Gastroesophageal sphincter (tissue), 4 donors: ENCODE measurements at places on chromosomes 7 and 10. TPM values are rescaled to one million over a fixed set of nuclear protein-coding genes. Genes with fewer than 3 reads are reported as not detected.

The PNLIP gene
- not detected for total RNA-seq

The CCDC71L gene
- total RNA-seq, result 24.0 TPM

The TBX20 gene
- not detected for total RNA-seq

The C10orf143 gene
- 4.7 TPM for total RNA-seq

DNA sequence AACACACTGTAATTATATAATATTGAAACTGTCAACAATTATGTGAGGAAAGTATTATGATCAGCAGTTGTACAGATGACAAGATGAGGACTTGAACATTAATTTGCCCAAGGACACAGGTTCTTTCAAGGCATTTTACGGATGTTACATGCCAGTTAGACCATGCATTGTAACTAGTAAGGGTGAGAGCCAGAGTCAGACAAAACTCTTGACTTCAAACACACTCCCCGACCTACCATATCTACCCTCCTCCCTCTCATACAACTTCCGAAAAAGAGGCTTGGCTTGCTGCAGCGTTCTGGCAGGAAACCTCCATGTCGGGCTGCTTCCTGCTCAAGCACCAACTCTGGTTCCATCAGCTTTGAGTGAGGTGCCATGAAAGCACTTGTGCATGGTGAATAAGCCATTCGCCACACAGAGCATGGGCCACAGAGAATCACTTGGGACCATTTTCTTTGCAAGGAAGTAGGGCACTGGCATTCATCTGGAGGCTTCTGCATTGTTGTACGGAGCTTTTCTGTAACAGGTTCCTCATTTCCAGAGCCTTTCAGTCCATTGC is 53.2 kb downstream of the FOXI2 start:
- no peak for ATAC-seq

GRCh38 chr10:76469675-76470074 is 1038.3 kb downstream of the LRMDA start:
- no peak for ATAC-seq

DNA sequence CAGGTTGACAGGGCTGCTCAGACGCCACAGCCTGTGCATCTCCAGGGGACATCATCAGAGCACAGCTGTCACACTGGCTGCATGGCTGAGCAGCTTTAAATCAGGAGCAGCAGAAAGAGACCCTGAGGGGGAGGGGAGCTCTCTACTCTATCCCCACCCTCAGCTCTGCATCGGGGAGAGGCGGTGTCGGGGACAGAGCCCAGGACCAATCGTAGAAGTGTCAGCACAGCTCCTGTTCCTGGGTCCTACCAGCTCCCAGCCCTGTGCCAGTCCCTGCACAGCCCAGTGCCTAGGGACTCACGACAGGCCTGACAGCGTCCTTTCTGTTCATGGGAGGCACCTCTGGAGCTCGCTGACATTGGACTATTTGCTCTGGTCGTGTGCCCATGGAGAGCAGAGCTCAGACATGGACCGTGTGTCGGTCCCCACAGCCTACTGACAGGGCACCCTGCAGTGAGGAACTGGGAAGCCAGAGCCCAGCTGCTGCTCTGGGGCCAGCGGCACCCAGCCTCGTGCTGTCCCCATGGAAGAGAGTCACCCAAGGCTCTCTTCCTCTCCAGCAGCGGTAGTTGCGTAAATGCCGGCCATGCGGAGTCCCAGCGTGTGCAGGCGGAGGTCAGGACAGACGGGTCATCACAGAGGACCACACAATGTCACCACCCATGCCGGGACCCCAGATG is 20.4 kb upstream of the ANTXRL start:
- ATAC-seq, result no peak

- no peak for ATAC-seq
Observed at GRCh38 chr10:84626397-84627087, 298.2 kb downstream of the CCSER2 start.

DNA sequence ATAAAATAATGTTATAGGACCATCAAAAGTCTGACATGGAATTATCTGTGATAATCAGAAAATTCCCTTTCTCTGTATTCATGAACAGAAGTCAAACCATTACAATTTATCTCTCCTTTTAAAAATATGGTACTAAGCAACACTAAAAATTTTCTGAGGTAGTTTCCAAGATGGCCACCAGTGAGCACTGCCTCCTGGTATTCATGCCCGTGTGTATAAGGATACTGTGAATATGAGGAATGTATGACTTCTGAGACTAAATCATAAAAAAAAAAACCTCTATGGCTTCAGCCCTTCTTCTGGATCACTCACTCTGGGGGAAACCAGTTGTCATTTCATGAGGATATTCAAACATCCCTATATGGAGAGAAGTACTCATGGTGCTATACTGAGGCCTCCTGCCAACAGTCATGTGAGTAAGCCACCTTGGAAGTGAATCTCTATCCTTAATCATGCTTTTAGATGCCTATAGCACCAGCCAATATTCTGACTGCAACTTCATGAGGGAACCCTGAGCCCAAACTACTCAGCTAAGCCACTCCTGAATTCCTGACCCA is 41.1 kb downstream of the SIRT1 start:
- ATAC-seq, result no peak

- ATAC-seq, result no peak
Observed at GRCh38 chr10:125284875-125285597, 124.7 kb upstream of the CTBP2 start.

DNA sequence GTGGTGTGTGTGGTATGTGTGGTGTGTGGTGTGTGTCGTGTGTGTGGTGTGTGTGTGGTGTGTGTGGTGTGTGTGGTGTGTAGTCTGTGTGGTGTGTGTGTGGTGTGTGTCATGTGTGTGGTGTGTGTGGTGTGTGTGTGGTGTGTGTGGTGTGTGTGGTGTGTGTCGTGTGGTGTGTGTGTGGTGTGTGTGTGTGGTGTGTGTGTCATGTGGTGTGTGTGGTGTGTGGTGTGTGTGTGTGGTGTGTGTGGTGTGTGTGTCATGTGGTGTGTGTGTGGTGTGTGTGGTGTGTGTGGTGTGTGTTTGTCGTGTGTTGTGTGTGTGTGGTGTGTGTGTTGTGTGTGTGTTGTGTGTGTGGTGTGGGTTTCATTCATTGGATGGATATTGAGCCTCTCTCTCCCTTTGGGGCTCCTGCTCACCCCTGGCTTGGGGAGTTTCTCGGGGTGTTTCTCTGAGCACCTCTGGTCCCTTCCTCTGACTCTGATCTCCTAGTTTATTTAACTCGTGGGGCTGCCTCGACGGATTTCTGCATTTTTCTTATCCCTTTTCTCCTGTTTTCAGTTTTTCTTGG is 145.8 kb downstream of the DNAJB6 start:
- ATAC-seq, result no peak

- ATAC-seq, result no peak
Observed at GRCh38 chr7:83072576-83073517, 89.8 kb downstream of the PCLO start.

DNA sequence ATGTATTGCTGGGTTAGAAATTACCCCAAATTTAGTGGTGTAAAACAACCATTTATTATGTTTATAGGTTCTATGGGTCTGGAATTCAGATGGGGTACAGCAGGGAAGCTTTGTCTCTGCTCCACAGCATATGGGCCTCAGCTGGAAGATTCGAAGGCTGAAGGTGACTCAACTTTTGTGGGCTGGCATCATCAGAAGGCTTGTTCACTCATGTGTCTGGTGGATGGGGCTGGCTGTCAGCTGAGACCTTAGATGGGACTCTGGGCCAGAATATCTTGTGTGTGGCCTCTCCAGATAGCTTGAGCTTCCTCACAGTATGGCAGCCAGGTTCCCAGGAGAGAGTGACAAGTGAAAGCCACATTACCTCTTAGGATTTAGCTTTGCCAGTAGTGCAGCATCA is 45.9 kb downstream of the ZNF503 start:
- ATAC-seq, result no peak

DNA sequence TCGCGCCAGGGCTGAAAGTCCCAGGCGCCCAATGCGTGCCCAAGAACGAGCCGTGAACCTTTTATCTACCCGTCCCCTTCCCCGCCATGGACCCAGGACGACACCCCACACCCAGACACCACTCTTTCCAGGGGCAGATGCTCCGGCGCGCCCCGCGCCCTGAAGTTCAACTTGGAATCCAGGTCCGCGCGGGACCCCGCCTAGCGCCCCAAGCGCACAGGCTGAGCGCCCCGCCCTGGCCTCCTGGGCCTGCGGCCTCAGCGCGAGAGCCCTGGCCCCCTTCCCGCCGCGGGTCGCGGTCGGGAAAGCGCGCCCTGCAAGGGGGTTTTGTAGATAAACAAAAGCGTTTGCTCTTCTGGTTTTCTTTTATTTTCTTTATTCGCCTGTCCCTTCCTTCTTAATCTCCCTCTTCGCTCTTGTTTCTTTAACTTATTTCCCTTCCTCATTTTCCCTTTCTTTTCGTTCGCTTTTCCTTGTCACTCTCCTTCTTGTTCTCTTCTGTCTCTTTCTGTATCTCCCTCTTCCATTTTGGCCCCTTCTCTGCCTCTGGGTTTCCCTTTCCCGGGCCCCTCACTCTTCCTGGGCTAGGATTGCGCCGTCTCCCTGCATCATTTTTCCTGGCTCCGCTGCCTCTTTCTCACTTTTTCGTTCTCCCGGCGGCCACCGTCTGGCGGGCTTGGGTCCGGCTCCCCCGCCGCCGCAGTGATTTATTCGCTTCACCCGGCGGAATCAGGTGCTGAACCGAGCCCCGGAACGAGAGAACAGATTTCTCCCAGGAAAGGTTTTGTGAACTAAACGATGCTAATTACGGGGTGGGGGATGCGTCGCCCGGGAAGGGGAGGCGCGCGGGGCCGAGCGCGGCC is 15.3 kb upstream of the PAX2 start:
- ATAC-seq, result no peak

DNA sequence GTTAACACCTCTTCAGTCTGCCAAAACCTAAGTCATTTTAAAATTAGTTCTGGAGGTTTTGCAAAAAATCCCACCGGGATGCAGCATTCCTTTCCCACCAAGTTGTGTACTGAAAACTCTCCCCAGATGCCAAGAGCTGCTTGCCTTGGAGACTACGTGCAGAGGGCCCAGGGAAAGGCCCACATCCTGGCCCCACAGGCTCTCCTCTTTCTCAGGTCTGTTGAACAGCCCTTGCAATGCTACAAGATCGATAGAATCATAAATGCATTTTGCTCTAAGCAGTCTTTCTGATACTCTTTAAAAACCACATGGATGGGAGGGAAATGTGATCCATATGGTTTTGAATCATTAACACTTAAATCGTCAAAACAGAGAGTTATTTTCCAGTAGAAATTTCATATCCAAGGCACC is 126.7 kb upstream of the ZMIZ1 start:
- ATAC-seq, result no peak

GRCh38 chr7:19030281-19030680 is 87.2 kb downstream of the TWIST1 start:
- no peak for ATAC-seq

- no peak for ATAC-seq
Observed at GRCh38 chr10:67492317-67493019, 203.5 kb downstream of the CTNNA3 start.

- ATAC-seq, result no peak
Observed at GRCh38 chr10:76245951-76246495, 814.6 kb downstream of the LRMDA start.

DNA sequence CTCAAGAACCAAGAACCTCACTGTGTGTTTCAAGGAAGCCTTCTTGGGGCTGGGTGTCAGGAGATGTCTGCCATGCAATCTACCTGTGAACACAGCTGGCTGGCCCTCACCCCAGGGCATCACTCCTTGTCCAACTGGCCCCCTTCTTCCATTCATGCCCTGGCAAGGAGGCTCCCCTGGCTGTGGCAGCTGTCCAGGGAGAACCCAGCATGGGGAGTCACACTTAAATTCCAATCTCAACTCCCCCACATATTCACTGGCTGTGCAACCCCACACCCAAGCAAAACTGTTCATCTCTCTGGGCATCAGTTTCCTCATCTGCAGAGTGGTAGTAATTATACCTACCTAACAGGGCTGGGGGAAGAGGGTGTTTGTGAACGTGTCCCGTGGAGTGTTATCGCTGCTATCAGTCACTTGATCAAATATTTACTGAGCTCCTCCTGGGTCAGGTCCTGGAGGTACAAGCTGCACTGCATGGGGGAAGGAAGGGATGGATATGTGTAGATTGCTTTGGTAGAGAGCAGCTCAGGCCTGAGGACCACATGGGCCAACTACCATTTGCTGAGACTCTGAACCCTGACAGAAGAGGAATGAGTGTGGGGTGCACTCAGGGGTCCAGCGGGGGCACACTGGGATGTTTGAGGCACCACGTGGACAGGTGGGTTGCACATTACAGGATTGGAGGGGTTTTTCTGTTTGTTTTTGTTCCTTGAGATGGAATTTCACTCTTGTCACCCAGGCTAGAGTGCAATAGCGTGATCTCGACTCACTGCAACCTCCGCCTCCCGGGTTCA is 2.1 kb upstream of the GPRIN2 start:
- no peak for ATAC-seq
